ENCODE measurements at places on chromosomes 1 and 21. TPM values are rescaled to one million over a fixed set of nuclear protein-coding genes. Genes with fewer than 3 reads are reported as not detected.

Gene OR2L2
- total RNA-seq: not detected

Gene COA7
- total RNA-seq: 22.8 TPM

Gene GJC2
- 0.45 TPM for total RNA-seq

Gene COL9A2
- 0.34 TPM for total RNA-seq

Gene DIRAS3
- 1.2 TPM for total RNA-seq

Gene FAM177B
- total RNA-seq: not detected

Gene RNF19B
- total RNA-seq: 22.4 TPM

Gene LCE1E
- total RNA-seq: not detected

Gene KRTAP10-1
- not detected for total RNA-seq

Gene ICOSLG
- total RNA-seq: 2.3 TPM

Gene TMPRSS2
- total RNA-seq: 0.02 TPM

Gene SYCP1
- total RNA-seq: not detected

Gene RORC
- total RNA-seq: not detected

Measured in A549 treated with CpdA at 1 μM for 4 hours (cell line).